ENCODE measurements at places on chromosomes 7 and 10.

DNA sequence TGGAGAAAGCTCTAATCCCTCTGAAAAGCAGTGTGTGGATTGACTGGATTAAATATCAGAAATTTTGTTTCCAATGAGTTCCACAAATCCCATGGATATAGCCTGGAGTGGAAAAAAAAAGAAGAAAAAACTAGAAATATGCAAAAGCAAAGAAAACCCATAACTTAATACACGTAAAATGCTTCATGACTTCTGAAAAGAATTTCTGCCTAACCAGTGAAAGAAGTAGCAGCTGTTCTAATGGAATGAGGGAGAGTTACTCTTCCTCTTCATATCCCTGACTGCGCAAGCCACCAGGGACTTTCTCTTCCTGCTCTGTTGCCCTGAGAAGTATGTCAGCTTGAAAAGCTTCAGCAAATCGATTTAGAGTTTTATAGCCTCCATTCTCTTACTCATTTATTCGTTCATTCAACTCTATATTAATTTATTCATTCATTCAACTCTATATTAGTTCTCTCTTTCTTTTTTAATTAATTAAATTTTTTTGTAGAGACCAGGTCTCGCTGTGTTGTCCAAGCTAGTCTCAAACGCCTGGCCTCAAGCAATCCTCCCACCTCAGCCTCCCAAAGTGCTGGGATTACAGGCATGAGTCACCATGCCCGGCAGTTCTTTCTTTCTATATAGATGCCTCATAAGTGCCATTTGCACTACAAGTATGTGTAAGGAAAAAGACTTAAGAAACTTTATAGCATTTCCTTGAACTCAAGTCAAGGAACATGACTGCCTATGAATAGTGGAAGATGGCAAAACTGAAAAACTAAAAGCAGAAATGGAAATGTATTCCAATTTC is 447.3 kb upstream of the NRP1 start:
- no peak overlapping the region for H3K27ac ChIP-seq
- H3K36me3 ChIP-seq = no peaks in the 10 kb centered on the region
- no peak for DNase-seq
- no peaks in the 10 kb centered on the region for H3K4me1 ChIP-seq

DNA sequence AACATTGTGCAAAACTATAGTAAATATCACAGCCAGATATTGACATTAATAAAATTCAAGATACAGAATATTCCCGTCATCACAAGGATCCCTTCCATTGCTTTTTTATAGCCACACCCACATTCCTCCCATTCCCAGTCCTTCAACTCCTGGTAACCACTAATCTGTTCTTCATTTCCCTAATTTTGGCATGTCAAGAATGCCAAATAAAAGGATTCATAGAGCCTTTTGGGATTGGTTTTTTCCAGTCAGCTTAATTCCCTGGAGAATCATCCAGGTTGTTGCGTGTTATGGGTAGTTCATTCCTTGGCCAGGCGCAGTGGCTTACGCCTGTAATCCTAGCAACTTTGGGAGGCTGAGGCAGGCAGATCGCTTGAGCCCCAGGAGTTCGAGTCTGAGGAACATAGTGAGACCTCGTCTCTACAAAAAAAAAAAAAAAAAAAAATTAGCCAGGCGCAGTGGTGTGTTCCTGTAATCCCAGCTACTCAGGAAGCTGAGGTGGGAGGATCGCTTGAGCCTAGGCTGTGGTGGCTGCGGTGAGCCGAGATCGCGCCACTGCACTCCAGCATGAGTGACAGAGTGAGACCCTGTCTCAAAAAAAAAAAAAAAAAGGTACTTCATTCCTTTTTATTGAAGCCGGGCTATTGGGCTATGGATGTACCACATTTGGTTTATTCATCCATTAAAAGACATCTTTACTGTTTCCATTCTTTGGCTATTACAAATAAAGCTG is 2.7 kb downstream of the OGDH start:
- no peaks in the 10 kb centered on the region for H3K27me3 ChIP-seq
- H3K4me3 ChIP-seq = no peak overlapping the region
- H3K27ac ChIP-seq = no peak overlapping the region

DNA sequence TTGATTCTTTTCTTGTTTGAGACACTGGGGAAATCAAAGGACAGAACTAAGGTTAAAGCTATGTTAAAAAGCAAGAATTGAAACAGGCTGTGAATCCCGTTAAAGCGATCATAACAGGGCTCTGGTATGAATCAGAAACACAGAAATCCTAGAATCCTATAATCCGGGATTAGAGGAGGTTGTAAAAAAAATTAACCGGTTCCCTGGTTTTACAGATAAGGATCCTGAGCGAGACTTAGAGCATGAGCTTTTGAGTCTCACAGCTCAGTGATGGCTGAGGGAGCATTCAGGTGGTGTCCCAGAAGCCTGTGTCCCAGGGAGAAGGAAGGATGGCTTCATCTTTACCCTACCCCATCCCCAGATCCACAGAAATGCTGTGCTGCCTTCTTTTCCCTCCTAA is 461.3 kb downstream of the PAXIP1 start:
- no peaks in the 10 kb centered on the region for H3K27me3 ChIP-seq
- DNase-seq = no peak

- no peaks in the 10 kb centered on the region for H3K36me3 ChIP-seq
- H3K27me3 ChIP-seq = no peaks in the 10 kb centered on the region
- H3K27ac ChIP-seq = no peak overlapping the region
- DNase-seq = no peak
- no peaks in the 10 kb centered on the region for H3K4me1 ChIP-seq
- H3K4me3 ChIP-seq = no peak overlapping the region
Measured at GRCh38 chr7:35019179-35019729, 18.0 kb downstream of the DPY19L1 start.

DNA sequence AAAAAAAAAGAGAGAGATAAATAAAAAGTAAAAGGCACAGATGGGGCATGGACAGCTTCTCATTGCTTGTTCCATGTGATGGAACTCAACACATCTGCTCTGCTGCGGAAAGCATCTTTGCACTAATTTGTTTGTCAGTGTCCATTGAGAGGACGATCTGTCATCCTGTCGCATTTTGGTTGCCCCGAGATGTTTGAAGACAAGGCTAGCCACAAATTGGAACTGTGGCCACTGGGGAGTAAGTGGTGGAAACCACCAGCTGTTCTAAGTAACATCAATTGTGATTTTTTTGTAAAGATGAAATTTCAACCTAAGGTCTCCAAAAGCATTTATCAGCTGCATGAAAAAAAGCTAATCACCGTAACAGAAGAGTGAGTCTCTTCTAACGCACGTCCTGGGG is 312.7 kb downstream of the ADARB2 start:
- H3K4me3 ChIP-seq = no peak overlapping the region
- H3K27me3 ChIP-seq = no peaks in the 10 kb centered on the region
- DNase-seq = no peak
- no peak overlapping the region for H3K27ac ChIP-seq
- no peaks in the 10 kb centered on the region for H3K36me3 ChIP-seq
- H3K4me1 ChIP-seq = peaks cover 12% of the 10 kb centered on the region

DNA sequence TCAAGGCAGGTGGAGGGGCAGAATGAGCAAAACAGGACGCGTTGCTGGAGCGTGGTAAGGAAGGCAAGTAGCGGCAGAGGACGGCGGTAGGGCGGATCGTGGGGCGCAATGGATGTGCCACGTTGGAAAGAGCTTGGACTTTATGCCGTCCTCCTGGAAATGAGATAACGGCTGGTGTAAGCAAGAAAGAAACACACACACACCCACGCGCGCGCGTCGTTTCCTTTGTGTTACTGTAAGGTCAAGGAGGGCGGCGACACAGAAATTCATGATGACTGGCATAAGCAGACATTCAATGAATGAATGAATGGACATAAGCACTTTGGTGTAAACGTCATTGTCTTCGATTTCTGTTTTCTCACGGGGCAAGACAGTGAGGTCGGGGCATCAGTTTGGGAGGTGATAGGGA is 683 bp upstream of the ENTPD7 start:
- H3K36me3 ChIP-seq = peaks cover 3% of the 10 kb centered on the region
- H3K4me1 ChIP-seq = peaks cover 21% of the 10 kb centered on the region
- H3K27me3 ChIP-seq = no peaks in the 10 kb centered on the region
- DNase-seq = peak; percentile 27
- H3K4me3 ChIP-seq = peak overlapping the region; percentile 97
- peak overlapping the region; percentile 94 for H3K27ac ChIP-seq

GRCh38 chr10:101492205-101492604 is 95.9 kb downstream of the POLL start:
- H3K27me3 ChIP-seq = no peaks in the 10 kb centered on the region
- H3K36me3 ChIP-seq = no peaks in the 10 kb centered on the region
- no peak overlapping the region for H3K4me3 ChIP-seq
- H3K4me1 ChIP-seq = no peaks in the 10 kb centered on the region
- no peak overlapping the region for H3K27ac ChIP-seq

DNA sequence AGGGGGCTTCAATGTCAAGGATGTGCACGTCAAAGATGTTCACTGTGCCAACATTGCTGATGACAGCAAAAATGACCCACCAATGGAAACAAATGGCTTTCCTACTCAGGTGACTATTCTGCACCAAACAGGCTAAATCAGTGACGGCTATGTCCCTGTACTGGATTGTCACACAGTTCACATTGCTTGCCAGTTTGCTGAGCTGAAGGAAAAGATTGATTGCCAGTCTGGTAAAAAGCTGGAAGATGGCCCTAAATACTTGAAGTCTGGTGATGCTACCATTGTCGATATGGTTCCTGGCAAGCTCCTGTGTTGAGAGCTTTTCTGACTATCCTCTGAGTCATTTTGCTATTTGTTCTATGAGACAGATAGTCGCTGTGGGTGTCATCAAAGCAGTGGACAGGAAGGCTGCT is 202.2 kb upstream of the ETV1 start:
- H3K27ac ChIP-seq = no peak overlapping the region
- no peak overlapping the region for H3K4me3 ChIP-seq
- DNase-seq = no peak
- H3K36me3 ChIP-seq = no peaks in the 10 kb centered on the region
- H3K4me1 ChIP-seq = peaks cover 21% of the 10 kb centered on the region
- no peaks in the 10 kb centered on the region for H3K27me3 ChIP-seq

DNA sequence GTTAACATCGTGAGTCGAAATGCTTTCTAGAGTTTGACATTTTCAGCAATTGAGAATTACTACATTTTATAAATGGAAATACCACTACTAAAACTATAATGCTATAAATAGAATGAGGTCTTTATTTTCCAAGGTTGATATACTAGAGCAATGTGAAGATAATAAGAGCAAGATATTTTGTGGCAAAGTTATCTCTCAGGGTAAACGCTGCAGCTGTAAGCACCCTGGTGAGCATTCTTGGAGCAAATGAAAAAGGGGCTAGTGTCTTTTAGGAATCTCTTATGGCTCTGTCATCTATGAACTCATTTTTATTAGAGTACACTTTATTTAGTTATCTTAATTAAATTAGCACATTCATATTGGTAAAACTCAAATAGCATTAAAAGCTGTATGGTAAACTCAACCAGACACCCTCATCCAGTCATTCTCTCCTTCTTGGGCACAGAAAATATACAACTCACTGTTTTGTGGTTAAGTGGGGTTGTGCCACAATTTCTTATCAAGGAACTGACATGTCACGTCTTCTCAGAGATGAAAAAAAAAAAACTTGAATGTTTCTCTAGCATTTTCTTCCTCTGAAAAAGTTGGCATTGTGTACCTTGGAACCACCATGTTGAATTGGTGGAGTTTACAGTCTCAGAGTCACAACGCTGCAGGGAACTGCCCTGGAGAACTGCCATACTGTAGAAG is 289.5 kb upstream of the PFKP start:
- no peaks in the 10 kb centered on the region for H3K36me3 ChIP-seq
- no peaks in the 10 kb centered on the region for H3K4me1 ChIP-seq
- no peak for DNase-seq
- no peak overlapping the region for H3K27ac ChIP-seq
- H3K27me3 ChIP-seq = no peaks in the 10 kb centered on the region
- no peak overlapping the region for H3K4me3 ChIP-seq

- H3K4me3 ChIP-seq = no peak overlapping the region
- no peaks in the 10 kb centered on the region for H3K27me3 ChIP-seq
- H3K27ac ChIP-seq = no peak overlapping the region
- H3K4me1 ChIP-seq = no peaks in the 10 kb centered on the region
Measured at GRCh38 chr7:33191340-33191739, 62.0 kb downstream of the BBS9 start.

DNA sequence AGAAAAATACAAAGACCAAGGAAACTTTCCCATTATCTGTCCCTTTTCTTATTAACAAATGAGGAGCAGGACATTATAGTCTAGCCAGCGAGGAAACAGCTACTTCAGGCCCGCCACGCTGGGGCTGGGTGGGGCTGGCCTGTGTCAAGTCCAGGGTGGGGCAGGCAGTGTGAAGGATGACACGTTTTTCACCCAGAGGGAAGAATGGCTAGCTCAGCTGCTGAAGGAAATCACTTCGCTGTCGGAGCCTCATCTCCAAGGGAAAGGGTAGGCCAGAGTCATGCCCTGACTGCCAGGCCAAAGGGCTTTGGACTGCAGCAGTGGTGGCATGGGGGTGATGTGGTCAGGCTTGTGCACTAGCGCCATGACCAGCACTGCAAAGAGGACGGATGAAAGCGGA is 24.4 kb downstream of the COL13A1 start:
- no peaks in the 10 kb centered on the region for H3K36me3 ChIP-seq
- H3K4me1 ChIP-seq = no peaks in the 10 kb centered on the region
- H3K4me3 ChIP-seq = no peak overlapping the region
- H3K27me3 ChIP-seq = no peaks in the 10 kb centered on the region
- no peak overlapping the region for H3K27ac ChIP-seq
- no peak for DNase-seq

- H3K4me3 ChIP-seq = no peak overlapping the region
- peaks cover 8% of the 10 kb centered on the region for H3K4me1 ChIP-seq
- DNase-seq = no peak
- H3K27me3 ChIP-seq = no peaks in the 10 kb centered on the region
Measured at GRCh38 chr7:131302876-131303707, 24.6 kb upstream of the MKLN1 start.

DNA sequence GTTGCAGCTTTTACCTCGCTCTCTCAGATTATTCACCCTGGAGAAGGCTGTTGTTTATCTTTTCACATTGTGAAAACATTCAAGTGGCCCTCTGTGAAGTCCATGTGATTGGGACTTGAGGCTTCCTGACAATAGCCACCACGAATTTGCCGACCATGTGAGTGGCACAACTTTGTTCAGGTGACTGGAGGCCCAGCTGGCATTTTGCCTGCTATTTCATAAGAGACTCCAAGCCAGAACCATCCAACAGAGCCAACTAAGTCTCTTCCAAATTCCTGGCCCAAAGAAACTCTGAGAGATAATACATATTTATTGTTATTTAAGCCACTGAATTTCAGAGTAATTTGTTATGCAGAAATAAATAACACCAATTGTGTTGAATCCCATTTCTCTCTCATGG is 38.2 kb upstream of the CCSER2 start:
- no peaks in the 10 kb centered on the region for H3K4me1 ChIP-seq
- no peak overlapping the region for H3K27ac ChIP-seq
- H3K4me3 ChIP-seq = no peak overlapping the region
- no peak for DNase-seq
- H3K27me3 ChIP-seq = no peaks in the 10 kb centered on the region

- H3K4me1 ChIP-seq = no peaks in the 10 kb centered on the region
- no peaks in the 10 kb centered on the region for H3K36me3 ChIP-seq
- H3K27me3 ChIP-seq = no peaks in the 10 kb centered on the region
- no peak for DNase-seq
- H3K27ac ChIP-seq = no peak overlapping the region
Measured at GRCh38 chr7:112572669-112573301, 92.0 kb downstream of the LSMEM1 start.

GRCh38 chr7:85135977-85136376 is 50.9 kb downstream of the SEMA3D start:
- DNase-seq = no peak
- H3K36me3 ChIP-seq = no peaks in the 10 kb centered on the region
- no peak overlapping the region for H3K27ac ChIP-seq
- no peaks in the 10 kb centered on the region for H3K4me1 ChIP-seq

GRCh38 chr7:39515534-39516228 is 50.5 kb upstream of the YAE1 start:
- no peak overlapping the region for H3K27ac ChIP-seq
- no peak for DNase-seq
- no peaks in the 10 kb centered on the region for H3K36me3 ChIP-seq
- H3K4me1 ChIP-seq = peaks cover 6% of the 10 kb centered on the region
- H3K27me3 ChIP-seq = no peaks in the 10 kb centered on the region
- no peak overlapping the region for H3K4me3 ChIP-seq
